ENCODE measurements at places on chromosomes 1 and 21. TPM values are rescaled to one million over a fixed set of nuclear protein-coding genes. Genes with fewer than 3 reads are reported as not detected.

GRCh38 chr1:181518152-181518551 lies 34.8 kb downstream of the CACNA1E start:
- DNase-seq, result no peak

DNA sequence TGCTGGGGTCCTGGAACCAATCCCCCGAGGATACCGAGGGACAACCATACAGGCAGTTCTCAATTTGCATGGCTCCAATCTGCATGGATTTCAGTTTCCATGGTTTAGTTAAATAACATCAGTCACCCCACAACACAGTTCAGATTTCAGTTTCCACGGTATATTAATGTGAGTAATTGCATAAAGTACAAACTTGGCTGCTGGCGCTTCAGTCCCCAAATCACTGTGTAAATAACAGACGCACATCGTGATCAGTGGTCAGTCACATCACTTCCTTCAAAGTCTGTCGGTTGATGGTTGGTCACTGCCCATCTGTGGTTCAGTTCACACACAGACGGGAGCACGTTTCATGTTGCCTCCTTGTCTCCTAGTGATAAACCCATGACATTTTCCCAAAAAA lies 66.4 kb upstream of the LPGAT1 start:
- DNase-seq, result no peak

DNA sequence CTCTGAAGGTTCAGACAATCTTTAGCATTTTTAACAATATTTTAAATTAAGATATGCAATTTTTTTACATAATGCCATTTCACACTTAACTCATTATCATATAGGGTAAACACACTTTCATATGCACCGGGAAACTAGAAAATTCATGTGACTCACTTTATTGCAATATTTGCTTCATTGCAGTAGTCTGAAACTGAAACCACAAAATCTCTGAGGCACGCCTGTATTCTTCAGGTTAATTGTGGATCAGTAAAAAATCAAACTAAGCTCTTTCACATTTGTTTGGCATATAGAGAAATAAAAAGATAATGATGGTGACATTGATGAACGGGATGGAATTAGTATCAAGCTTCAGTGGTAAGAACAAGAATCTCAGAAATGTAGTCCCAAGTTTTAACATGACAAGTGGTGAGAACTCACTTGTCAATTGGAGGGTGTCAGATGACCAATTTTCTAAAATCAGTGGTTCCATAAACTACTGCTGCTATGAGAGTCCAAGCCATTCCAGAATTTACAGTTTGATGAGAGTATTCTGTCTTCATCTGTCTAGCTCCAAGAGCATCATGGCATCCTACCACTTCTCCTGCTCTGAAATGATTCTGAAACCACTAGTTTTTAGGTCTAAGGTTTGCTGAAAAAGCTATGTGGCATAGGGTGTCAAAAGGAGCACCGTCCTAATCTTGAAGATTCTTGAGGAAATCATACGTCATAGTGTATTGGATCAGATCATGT lies 281.0 kb downstream of the PTPRC start:
- DNase-seq, result no peak

DNA sequence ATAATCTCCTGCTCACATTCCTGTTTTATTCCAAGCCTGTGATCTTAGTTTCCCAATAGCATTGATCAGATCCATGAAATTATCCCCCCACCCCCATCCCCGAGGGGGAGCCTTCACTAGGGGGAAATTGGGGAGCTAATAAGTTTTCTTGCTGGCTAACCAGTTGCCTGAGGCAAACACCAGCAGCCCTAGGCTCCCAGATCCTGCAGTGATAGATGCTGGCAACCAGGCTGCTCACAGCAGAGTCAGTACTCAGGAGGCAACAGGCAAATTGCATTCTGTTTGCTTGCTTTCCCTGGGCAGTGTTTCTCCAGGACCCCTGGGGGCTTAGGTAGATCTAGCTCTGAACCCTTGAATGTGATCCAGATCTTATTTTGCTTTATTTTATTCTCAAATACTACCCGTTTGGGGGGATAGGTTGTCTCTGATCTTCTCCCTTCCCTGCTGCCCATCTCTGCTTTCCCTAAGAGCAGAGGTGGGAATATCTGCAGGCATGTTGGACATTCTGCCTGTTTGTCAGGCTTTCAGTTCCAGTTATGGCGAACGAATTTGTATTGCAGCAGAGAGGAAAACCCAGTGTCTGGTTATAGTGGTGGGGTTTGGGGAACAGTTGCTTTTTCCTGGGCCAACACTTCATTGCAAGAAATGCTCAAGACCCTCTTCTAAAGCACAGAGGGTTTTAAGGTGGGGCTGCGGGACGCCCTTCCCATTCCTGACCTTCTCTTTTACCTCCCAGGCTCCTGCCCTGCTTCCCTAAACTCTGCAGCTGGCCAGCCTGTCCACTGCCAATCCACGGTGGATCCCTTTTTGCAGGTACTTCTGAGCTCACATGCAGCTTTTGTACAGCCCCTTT lies 289.8 kb upstream of the PLXNA2 start:
- no peak for DNase-seq

OR2L2 gene
- not detected for total RNA-seq

- no peak for DNase-seq
Measured at GRCh38 chr1:115640384-115640783, 1.4 kb upstream of the VANGL1 start.

- no peak for DNase-seq
Measured at GRCh38 chr1:38003261-38004250, 1.8 kb downstream of the FHL3 start.

PLEKHO1 gene
- 5.2 TPM for total RNA-seq

DNA sequence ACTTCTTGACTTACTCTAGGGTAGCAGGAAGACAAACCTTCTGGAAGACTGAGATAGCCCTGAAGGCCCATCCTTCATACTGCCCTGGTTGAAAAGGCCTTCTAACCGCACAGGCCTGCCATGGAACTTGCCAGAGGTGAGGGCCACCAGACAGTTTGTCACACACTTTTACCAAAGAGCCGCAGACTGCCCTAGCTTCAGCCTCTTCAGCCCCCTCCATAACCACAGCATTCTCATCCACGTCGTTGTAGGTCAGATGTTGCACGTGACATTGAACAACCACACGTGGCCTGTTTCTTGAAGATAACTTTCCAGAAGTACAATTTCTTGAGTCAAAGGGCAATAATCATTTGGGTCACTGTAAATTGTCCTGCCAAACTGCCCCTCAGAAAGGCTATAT lies 18.9 kb downstream of the ZNF362 start:
- DNase-seq, result no peak
